ELF-1 (cell line): ENCODE measurements at places on chromosomes 6 and 20.

GRCh38 chr20:24042646-24043045, 54.1 kb upstream of the GGTLC1 start:
- DNase-seq = no peak

DNA sequence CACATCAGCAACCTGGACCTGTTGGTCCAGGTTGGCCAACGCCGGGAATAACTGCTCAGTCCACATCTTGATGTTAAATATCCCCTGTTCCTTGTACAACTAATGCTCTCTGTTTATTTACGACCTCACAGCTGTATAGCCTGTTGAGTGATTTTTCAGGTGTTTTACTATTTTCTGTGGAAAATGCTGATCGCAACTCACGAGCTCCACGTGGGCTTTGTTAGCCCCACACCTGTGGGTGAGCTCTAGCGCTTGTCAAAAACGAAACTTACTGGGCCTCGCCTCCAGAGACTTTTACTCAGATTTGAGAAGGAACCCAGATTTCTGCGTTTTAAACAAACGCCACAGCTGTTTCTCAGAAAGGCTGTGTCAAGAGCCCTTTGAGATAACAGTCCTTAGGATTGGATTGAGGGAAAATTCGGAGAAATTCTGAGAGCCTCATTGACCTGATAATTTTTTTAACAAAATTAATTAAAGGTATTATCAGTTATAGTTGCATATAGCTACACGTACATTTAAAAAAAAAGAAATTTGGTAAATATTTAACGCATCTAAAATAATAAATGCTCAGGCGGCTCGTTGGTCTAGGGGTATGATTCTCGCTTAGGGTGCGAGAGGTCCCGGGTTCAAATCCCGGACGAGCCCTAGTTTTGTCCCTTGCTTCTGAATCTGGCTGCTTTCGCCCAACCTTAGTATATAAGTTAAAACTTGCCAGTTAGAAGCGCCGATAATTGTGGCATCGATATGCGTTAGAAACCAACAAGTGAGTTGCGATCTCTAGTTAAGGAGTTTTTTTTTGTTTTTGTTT, 16.7 kb downstream of the HMGN4 start:
- peak; percentile 85 for DNase-seq

DNA sequence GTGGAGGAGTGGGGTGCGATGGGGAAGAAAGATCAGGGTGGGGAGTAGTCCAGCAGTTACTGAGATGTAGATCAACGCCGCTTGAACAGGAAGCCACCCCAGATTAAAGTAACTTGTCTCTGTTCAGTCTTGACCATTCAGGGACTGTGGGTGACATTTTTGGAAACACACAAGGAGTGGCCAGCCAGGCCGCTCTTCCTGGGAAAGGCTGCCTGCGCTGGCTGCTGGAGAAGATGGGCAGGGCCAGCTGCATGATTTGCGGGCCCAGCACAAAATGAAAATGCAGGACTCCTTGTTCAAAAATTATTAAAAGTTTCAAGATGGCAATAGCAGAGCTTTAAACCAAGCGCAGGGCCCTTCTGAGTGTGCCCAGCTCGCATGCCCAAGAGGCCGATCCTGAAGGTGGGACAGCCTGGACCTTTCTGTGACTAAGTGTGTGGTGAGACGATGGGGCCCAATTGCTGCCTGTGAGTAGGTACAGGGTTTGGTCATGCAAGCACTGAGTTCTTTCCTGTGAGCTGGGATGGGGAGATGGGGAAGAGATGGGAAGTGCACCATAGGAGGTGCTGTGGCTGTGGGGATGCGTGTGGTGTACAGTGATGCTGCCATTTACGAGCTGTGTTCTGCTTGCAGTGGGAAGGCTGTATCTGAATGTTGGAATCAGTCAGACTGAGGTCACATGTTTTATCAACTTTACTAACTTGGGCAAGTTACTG, 51.3 kb downstream of the DAAM2 start:
- DNase-seq = no peak

- no peak for DNase-seq
Measured at GRCh38 chr20:16918366-16918765, 170.2 kb downstream of the OTOR start.

- DNase-seq = no peak
Measured at GRCh38 chr20:36549942-36550789, 8.8 kb downstream of the MYL9 start.

DNA sequence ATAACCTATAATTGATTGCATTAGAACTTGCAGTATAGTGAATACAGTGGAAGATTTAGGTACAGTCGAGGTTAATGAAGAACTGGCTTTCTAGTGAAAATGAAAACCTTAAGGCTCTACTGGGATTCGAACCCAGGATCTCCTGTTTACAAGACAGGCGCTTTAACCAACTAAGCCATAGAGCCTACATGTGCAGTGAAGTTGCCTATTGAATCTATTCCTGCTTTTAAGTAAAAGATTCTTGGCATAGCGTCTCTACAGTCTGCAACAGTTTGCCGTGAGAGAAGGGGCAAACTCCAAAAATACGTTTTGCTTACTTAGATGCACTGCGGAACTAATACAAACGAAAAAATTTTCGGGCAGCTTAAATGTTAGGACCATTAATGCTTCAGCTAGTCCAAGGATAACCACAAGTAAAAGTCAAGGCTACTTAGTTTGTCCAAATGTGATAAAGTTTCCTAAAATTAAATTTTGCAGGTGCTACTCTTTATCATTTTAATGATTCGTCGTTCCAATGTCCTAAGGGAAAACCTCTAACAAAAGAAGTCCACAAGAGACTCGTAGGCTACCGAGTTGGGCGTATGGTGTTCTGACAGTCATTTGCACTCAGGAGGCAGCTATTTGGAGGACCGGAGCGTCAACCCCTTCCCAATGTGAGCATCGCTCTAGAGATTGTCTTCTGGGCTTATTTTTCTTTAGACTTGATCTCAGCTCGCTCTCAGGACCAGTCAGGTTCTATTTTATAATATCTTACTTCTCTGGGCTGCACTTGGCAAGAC, 31.3 kb upstream of the ZSCAN23 start:
- peak; percentile 83 for DNase-seq

- peak; percentile 42 for DNase-seq
Measured at GRCh38 chr6:33418690-33419291, 884 bp upstream of the CUTA start.

- no peak for DNase-seq
Measured at GRCh38 chr6:8023638-8024037, 40.6 kb downstream of the BLOC1S5 start.
